ENCODE measurements at places on chromosomes 1 and 21. TPM values are rescaled to one million over a fixed set of nuclear protein-coding genes. Genes with fewer than 3 reads are reported as not detected.

Gene ICOSLG
- total RNA-seq, result 2.1 TPM

Gene MCOLN2
- not detected for total RNA-seq

Gene TLR5
- 7.9 TPM for total RNA-seq

Gene CLCA1
- total RNA-seq, result 0.21 TPM

Gene LCE1A
- total RNA-seq, result not detected

Gene SLC6A9
- 4.6 TPM for total RNA-seq

Gene S100A2
- not detected for total RNA-seq

Gene ITLN2
- total RNA-seq, result not detected

Gene USH2A
- not detected for total RNA-seq

Gene SLC25A34
- not detected for total RNA-seq

Gene AUNIP
- total RNA-seq, result not detected

Gene ATF3
- total RNA-seq, result 42.6 TPM

- no peak overlapping the region for H3K4me3 ChIP-seq
- no peak for DNase-seq
- no peak overlapping the region for H3K27ac ChIP-seq
- no peaks in the 10 kb centered on the region for H3K27me3 ChIP-seq
- no peaks in the 10 kb centered on the region for H3K36me3 ChIP-seq
- H3K4me1 ChIP-seq, result peaks cover 6% of the 10 kb centered on the region
Observed at GRCh38 chr1:44038876-44039657, 7.8 kb upstream of the SLC6A9 start.

DNA sequence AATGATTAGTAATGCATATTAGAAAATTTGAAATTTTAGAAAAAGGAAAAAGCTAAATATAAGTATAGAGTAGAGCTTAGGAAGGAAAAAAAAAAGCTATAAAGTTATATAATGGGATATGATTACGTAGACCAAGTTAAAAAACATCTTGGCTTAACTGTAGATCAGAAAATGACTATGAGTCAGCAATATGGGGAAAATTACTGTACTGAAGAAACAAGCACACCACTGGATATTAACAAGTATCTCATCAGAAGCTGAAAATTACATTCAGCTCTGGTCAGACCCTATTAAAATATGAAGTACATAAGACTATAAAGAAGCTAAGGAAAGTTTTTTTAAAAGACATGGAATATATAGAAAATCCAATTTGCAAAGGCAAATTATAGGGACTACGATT, 19.5 kb downstream of the DNAJC8 start:
- no peak for DNase-seq
- H3K4me3 ChIP-seq, result no peak overlapping the region
- H3K4me1 ChIP-seq, result no peaks in the 10 kb centered on the region
- H3K27ac ChIP-seq, result no peak overlapping the region
- no peaks in the 10 kb centered on the region for H3K27me3 ChIP-seq

DNA sequence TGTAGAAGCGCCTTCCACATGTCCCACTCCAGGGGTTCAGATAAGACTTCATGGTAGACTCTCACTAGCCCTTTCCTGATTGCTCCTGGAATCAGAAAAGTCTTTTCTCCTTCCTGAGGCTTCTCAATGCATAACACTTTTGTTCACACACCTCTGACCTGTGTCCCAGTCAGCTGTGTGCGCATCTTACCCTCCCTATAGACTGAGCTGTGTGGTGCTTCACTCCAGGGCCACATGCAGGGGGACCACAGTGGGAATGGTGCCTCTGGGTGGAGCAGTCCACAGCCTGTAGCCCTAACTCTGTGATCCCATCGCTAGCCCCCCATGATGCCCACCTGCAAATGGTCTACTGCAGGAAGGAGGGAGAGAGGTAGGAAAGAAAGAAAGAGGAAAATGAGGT, 84.0 kb upstream of the TLR5 start:
- no peaks in the 10 kb centered on the region for H3K27me3 ChIP-seq
- DNase-seq, result no peak
- no peak overlapping the region for H3K4me3 ChIP-seq
- no peaks in the 10 kb centered on the region for H3K36me3 ChIP-seq
- no peak overlapping the region for H3K27ac ChIP-seq
- H3K4me1 ChIP-seq, result no peaks in the 10 kb centered on the region

DNA sequence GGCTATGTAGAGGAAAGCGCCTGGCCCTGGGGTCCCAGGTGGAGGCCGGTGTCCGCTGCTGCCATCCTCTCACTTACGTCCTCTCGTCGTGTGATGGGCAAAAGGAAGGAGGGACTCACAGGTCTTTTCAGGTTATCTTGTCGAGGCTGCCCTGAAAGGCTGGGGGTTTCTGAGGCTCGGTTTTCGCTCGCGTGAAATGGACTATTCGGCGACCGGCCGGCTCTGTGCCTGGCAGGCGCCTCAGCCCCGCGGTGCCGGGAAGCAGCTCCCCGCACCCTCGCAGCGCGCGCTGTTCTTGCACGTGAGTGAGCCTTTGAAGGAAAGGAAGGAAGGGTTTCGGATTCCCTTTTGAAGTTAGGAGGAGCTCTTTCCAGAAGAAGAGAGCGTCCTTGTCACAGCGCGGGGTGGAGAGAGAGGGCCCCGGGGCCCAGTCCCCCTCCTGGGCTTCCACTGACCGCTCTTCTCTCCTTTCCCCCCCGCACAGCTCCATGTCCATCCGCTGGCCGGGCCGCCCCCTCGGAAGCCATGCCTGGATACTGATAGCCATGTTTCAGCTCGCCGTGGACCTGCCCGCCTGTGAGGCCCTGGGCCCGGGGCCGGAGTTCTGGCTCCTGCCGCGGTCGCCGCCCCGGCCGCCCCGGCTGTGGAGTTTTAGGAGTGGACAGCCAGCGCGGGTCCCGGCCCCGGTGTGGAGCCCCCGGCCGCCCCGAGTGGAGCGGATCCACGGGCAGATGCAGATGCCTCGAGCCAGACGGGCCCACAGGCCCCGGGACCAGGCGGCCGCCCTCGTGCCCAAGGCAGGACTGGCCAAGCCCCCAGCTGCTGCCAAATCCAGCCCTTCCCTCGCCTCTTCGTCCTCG, 57.2 kb downstream of the AJAP1 start:
- no peaks in the 10 kb centered on the region for H3K36me3 ChIP-seq
- no peaks in the 10 kb centered on the region for H3K4me1 ChIP-seq
- no peak for DNase-seq

DNA sequence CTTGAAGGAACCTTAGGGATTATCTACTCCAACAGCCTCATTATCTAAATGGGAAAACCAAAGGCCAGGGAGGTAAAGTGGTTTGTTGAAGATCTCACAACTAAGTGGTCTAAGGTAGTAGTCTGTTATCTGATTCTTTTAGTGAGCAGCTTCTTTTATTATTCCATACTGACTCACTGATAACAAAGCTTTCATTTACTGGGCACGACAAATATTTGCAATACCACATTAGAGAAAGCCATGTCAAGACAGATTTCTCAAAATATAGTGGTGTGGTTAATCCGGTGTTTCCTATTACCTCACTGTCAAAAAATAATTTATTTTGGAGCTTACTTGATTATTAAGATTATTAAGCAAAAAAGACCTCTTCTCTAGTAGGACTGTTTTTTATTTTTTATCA, 369.1 kb downstream of the S1PR1 start:
- H3K27ac ChIP-seq, result no peak overlapping the region
- no peak overlapping the region for H3K4me3 ChIP-seq
- H3K4me1 ChIP-seq, result no peaks in the 10 kb centered on the region
- no peaks in the 10 kb centered on the region for H3K27me3 ChIP-seq
- no peaks in the 10 kb centered on the region for H3K36me3 ChIP-seq
- no peak for DNase-seq

- no peak for DNase-seq
- peaks cover 6% of the 10 kb centered on the region for H3K4me1 ChIP-seq
- H3K36me3 ChIP-seq, result no peaks in the 10 kb centered on the region
- peak overlapping the region; percentile 65 for H3K27ac ChIP-seq
Observed at GRCh38 chr1:208189183-208189582, 55.0 kb downstream of the PLXNA2 start.

- H3K27me3 ChIP-seq, result no peaks in the 10 kb centered on the region
- H3K4me3 ChIP-seq, result no peak overlapping the region
- no peaks in the 10 kb centered on the region for H3K4me1 ChIP-seq
- no peaks in the 10 kb centered on the region for H3K36me3 ChIP-seq
- H3K27ac ChIP-seq, result no peak overlapping the region
Observed at GRCh38 chr1:7702365-7702764, 68.7 kb upstream of the VAMP3 start.

DNA sequence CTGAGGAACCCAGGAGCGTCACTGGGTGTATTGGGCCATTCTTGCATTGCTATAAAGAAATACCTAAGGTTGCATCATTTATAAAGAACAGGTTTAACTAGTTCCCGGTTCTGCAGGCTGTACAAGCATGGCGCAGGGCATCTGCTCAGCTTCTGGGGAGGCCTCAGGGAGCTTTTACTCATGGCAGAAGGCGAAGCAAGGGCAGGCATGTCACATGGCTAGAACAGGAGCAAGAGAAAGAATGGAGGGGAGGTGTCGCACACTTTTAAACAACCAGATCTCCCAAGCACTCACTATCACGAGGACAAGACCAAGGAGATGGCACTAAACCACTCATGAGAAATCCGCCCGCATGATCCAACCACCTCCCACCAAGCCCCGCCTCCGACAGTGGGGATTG, 65.2 kb downstream of the PSMG1 start:
- no peak overlapping the region for H3K4me3 ChIP-seq
- H3K4me1 ChIP-seq, result peaks cover under 1% of the 10 kb centered on the region
- H3K27ac ChIP-seq, result no peak overlapping the region
- no peaks in the 10 kb centered on the region for H3K36me3 ChIP-seq
- DNase-seq, result no peak

GRCh38 chr1:56821462-56821797, 2.2 kb upstream of the FYB2 start:
- no peak for DNase-seq
- H3K27ac ChIP-seq, result no peak overlapping the region
- H3K4me3 ChIP-seq, result no peak overlapping the region
- no peaks in the 10 kb centered on the region for H3K4me1 ChIP-seq
- H3K36me3 ChIP-seq, result no peaks in the 10 kb centered on the region

DNA sequence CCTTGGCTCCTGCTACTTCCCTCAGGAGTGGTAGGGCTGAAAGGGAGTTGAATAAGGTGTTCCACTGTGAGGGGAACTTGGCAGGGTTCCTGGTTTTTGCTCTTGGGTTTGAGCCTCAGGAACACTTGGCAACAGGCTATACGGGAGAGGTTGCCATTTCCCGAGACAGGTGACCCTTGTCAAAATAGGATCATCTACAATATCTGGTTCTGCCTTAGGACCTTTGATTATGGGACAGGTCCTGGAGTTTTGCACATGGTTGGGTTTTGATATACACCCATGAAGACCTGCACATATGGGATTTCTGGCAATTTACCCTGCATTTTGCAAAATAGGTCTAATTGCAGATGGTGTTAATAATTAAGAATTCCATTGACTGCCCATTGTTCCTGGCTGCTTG, 31.1 kb downstream of the YY1AP1 start:
- H3K4me1 ChIP-seq, result no peaks in the 10 kb centered on the region
- no peak overlapping the region for H3K27ac ChIP-seq
- no peaks in the 10 kb centered on the region for H3K36me3 ChIP-seq

DNA sequence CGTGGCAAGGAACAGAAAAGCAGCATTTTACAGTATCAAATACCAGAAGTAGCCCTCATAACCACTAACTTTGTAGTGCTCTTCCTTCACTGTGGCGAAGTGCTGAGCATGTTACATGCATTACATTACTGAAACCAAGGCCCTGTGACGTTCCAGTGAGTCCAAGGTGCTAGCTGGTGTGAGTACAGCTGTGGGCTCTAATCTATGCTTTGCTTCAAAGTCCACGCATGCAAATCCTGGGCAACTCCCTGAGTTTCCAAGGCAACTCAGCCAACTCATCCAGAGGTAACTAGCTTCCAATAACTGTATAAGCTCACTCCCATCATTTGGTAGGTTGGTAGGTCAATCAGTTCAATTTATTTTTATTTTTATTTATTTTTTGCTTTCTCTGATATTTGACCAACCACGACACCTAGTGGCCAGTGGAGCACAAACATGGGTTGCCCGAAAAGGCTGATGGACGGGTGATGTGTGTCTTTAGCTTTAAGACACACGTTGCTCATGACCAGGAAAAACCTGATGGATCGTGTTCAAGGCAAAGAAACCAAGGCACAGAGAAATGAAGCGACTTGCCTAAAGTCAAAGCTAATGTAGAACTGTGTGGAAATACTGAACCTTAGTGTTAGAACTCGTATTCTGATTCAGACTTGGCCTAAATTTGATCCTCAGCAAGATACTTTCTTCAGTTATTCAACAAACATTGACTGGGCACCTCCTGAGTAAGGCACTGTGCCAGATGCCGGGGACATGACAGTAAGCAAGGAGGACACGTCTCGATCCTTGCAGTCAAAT, 73.0 kb downstream of the GNG12 start:
- H3K4me3 ChIP-seq, result no peak overlapping the region
- no peaks in the 10 kb centered on the region for H3K27me3 ChIP-seq
- peak overlapping the region; percentile 11 for H3K27ac ChIP-seq

- peak overlapping the region; percentile 30 for H3K4me3 ChIP-seq
- peak overlapping the region; percentile 84 for H3K27ac ChIP-seq
Observed at GRCh38 chr1:234969581-234970400, 158.8 kb downstream of the TOMM20 start.

DNA sequence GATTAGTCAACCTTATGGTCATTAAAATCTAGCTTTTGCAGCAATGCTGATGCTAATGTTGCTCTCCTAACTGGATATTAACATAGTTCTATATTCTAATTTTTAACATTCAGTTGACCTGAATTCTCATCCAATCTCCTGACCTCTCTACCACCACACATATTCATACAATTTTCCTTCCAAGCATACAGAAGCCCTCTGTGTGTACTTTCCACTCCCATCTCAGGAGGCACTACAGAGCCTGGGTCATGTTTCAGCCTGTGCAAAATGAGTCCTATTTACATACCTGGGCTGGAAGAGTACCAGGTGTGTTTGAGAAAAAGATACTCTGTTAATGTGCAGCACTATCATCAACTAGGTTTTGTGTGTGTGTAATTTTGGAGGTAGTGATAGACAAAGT, 486.3 kb downstream of the NEGR1 start:
- H3K4me3 ChIP-seq, result no peak overlapping the region
- no peaks in the 10 kb centered on the region for H3K4me1 ChIP-seq
- H3K27me3 ChIP-seq, result no peaks in the 10 kb centered on the region
- no peaks in the 10 kb centered on the region for H3K36me3 ChIP-seq
- H3K27ac ChIP-seq, result no peak overlapping the region

- peak overlapping the region; percentile 13 for H3K27ac ChIP-seq
- DNase-seq, result no peak
- H3K4me1 ChIP-seq, result peaks cover 5% of the 10 kb centered on the region
- H3K36me3 ChIP-seq, result no peaks in the 10 kb centered on the region
- H3K27me3 ChIP-seq, result no peaks in the 10 kb centered on the region
- H3K4me3 ChIP-seq, result no peak overlapping the region
Observed at GRCh38 chr1:71015745-71016144, 31.9 kb downstream of the PTGER3 start.

DNA sequence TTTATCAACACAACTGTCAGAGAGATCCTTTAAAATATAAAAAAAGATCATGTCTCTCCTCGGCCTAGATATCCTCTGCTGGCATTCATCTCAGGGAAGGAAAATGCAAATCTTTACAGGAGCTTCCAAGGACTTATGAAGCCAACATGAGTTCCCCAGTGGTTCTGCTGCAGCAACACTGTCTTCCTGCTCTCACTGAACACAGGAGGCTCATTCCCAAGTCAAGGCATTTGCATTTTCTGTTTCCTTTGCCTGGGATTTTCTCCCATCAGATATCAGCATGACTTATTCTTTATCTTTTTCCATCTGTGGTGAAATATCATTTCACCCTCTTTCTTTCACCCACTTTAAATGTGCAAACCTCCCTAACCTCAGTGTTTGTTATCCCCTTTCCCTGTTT, 513.8 kb upstream of the ZP4 start:
- H3K27me3 ChIP-seq, result no peaks in the 10 kb centered on the region
- no peak overlapping the region for H3K27ac ChIP-seq
- no peak overlapping the region for H3K4me3 ChIP-seq
- no peaks in the 10 kb centered on the region for H3K36me3 ChIP-seq
- no peaks in the 10 kb centered on the region for H3K4me1 ChIP-seq

GRCh38 chr1:153527683-153528040, 8.1 kb downstream of the S100A6 start:
- no peaks in the 10 kb centered on the region for H3K36me3 ChIP-seq
- H3K27me3 ChIP-seq, result no peaks in the 10 kb centered on the region
- DNase-seq, result no peak
- H3K4me1 ChIP-seq, result peaks cover 11% of the 10 kb centered on the region
- H3K27ac ChIP-seq, result peak overlapping the region; percentile 31

All from uterus (tissue), 4 donors.